ENCODE measurements at places on chromosomes 12 and 14.

DNA sequence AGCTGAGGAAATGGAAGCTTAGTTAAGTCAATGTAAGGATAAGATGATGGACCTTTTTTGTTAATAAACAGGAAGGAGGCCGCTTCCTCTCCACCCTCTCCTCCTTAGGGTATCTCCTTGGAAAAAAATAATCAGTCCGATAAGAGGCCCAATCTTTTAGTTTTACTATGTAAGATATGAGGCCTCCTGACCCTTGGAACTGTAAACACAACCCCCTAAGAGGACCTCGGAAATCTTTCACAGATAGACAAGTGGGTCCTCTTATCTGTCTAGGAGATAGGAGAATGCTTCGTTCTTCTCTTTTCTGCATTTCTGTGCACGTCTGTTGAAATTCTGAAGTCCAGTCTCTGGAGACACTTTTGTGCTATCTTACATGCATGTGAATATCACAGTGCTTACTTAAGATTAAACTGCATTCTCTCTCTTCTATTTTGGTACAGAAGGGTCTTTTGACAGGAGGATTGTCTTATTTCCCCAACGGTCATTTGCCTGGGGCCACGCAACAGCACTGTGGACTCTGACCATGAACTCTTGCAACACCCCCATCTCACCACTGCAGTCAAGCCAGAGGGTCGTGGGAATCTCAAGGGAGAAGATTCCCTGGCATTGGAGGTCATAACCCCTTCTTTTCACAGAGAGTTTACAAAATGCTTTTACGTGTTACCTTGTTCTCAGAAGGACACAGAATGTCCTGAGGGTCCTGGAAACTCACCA is 313.0 kb upstream of the RTL1 start:
- no peak for DNase-seq

- no peak for DNase-seq
Measured at GRCh38 chr12:41100572-41100971, 87.5 kb upstream of the PDZRN4 start.

DNA sequence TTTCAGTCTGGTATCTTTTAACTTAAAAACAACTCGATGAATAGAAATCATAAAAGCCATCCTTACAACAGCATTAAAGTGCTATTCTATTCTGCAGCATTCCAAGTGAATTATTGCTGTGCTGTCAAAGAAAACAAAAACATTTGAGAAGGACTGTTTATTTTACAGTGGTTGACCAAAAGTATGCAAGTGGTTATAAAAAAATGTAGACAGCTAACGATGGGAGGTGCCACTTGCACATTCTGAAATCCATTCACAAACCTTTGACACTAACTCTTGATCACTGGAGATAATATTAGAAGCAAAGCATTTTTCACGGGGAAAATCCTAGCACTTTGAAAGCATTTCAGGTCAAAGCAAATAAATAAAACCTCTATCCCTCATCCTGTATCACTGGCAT is 55.6 kb downstream of the HMGA2 start:
- no peak for DNase-seq

DNA sequence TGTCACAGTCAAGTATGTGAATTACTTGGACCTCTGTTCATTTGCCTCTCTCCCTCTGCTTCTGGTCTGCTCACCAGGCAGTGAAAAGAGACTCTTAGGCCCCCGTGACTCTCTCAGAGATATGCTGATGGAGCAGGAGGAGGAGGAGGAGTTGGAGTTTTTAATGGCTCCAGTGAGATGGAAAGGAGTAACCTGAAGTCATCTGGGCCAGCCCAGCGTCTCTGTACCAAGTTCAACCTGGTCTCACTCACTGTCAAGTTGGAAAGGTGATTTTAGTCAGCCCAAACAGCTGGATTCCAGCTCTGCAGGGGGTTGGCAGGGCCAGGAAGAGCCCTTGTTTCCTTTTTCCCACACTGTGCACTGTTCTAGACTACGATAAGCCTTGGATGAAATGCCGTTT is 48.6 kb downstream of the SH2B3 start:
- no peak for DNase-seq

- DNase-seq: no peak
Measured at GRCh38 chr12:15562263-15562662, 226.9 kb downstream of the EPS8 start.

- DNase-seq: no peak
Measured at GRCh38 chr12:96457191-96457930, 32.0 kb upstream of the CFAP54 start.

- peak; percentile 97 for DNase-seq
Measured at GRCh38 chr14:22561661-22562579, 27.1 kb downstream of the DAD1 start.

- no peak for DNase-seq
Measured at GRCh38 chr14:100394886-100395672, 71.9 kb downstream of the SLC25A47 start.

DNA sequence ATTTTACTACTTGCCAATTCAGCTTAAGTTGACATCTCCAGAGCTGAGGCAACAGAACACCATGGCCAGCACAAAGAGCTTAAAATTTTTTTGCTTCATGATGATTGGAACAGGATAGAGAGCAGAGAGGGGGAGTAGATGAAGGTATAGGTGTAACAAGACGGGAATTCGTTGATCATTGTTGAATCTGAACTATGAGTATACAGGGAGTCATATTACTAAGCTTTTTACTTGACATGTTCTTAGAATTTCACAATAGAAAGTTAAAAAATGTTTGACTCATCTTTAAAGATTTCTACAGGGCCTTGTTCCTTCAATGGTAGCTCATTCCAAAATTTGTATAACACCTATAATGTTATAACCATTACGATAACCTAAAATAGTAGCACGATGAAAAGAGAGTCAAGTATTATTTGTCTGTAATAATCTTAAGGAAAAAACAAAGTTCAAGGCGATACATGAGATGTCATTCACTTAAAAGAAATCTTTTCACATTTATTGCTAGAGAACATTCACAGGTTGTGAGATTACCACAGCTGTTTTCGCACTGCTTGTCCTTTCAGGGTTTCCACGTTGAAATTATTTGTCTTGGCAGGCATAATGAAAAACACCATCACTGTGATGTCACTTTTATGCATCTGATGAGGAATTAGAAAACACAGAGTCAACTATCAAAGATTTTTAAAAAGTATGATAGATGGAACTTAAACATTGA is 33.9 kb downstream of the SPX start:
- no peak for DNase-seq

DNA sequence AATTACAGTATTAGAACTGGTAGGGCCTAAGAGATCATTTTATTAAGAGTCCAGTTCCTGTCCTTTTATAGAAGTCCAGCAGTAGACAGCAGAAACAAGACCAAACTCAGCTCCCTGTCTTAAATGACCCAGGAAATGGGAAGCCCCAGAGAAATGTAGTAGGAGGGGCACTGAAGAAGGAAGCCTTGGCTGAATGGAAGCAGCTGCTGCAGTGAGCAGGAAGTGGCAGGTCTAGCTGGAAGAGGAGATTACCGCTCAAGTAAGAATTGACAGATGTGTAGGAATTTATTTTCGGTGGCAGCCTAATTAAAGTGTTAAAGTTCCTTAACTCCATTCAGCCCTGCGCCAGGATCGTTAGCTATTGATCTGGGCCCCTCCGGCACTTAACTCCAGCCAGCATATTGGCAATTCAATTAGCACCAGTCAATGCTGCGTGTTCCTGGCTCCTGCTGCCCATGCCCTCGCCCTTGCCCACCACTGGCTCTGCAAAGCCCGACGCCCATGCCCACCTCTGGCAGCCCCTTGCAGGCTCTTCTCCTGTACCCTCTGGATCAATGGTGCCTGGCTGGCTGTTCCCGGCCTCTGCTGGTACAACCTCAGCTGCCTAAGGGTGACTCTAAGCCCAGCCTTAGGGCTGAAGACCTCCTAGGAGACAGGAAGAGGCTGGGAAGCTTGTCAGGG is 21.1 kb downstream of the ZFHX2 start:
- peak; percentile 41 for DNase-seq

DNA sequence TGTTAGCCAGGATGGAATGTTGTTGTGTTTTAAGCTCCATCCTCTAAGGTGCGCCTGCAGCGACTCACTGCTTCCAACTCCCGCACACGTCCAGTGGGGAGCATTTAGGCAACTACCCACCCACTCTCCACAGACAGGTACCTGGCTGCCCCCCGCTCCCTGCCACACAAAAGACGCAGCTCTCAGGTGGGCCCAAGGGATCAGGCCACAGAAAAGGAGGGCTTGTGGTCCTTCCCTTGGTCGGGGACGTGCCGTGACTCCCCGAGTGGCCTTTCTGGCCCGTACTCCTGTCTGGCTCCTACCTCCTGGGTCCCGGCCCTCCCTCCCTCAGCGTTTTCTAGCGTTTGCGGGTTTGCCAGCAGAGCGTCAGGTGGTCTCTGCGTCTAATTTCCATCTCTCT is 16.2 kb downstream of the TEDC1 start:
- no peak for DNase-seq

- no peak for DNase-seq
Measured at GRCh38 chr12:57765003-57765697, 1.7 kb downstream of the CYP27B1 start.

DNA sequence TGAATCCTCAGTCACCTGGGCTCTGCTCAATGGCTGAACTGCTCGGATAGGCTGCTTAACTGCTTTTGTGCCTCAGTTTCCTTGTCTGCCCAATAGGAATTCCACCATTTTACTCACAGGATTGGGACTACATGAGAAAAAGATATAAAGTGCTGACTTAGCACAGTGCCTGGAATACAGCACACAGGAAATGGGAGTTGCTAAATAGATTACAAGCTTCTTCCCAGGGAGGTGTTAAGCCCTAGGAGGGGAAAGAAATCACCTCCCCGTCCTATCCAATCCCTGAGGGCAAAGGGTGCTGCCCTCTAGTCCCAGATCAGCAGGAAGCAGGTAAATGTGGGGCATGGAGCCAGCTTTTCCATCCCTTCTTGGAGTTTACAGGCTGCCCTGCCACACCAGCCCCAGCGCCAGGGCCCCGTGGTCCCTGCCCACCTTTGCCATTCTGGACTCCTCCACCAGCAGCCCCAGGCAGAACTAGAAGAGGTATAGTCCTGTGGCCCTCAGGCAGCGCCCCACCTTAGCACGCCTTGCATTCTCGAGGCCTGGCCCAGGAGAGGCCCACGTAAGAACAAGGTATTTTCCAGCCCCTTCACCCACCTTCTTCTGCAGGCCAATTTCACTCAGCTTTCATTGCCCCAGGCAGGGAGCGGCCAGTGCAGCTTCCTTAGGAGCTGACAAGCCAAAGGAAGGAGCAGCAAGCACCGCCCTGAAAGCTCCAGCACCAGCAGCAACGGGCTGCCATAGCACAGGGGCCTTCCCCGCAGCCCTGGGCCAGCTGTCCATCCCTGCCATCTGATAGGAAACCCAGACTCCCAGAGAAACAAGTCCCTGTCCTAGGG is 28.8 kb upstream of the RPLP0 start:
- DNase-seq: no peak

GRCh38 chr14:44370727-44371126 is 136.4 kb downstream of the FSCB start:
- no peak for DNase-seq

GRCh38 chr12:41248391-41248790 is 60.3 kb downstream of the PDZRN4 start:
- no peak for DNase-seq

- DNase-seq: no peak
Measured at GRCh38 chr14:55514819-55515490, 65.1 kb upstream of the KTN1 start.

DNA sequence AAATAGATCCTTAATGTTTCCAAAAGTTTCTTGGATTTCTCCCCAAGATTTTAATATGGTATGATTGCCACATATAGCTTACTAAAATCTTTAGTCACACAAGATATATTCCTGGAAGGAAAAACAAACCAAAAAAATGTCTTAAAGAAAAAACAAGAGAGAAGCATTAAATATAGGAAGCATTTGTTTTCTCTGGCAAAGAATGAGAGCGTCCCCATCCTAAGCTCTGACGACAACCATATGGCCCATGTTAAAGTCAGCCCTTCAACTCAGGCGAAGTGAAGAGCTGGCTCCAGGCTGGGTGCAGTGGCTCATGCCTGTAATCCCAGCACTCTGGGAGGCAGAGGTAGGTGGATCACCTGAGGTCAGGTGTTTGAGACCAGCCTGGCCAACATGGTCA is 35.6 kb downstream of the GCH1 start:
- DNase-seq: no peak

DNA sequence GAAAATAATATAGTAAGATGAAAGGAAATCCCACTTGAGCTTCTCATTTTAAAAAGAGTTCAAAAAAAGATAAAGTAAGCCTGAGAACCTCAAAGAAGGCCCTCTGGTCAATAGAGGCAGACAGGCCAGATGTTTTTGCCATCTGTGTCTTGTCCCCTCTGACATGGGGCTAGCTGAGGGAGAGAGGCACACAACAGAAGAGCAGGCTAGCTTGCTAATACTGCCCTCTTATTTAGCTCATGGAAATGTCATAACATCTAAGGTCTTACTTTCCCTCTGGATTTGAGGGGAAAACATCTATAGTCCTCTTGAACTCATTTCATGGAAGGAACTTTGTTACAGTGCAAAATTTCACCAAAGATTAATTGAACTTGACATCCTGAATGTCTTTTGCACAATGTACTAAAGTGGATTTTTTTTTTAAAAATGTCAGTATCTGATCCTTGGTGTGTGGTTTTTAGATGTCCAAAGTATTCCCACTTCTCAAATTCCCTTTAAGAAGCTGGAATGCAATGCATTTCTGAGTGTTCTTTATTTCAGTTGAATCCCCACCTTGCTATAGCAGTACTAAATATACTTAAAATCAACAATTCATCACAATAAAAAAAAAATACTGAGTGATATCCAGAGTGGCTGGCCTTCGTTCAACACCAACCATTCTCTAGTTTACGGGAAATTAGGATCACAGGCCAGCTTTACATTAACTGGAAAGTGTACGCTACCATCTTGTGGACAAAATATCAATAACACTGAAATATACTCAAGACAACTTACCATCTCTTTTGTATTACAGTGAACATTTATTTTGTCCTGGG is 176.7 kb downstream of the PAH start:
- DNase-seq: peak; percentile 3

DNA sequence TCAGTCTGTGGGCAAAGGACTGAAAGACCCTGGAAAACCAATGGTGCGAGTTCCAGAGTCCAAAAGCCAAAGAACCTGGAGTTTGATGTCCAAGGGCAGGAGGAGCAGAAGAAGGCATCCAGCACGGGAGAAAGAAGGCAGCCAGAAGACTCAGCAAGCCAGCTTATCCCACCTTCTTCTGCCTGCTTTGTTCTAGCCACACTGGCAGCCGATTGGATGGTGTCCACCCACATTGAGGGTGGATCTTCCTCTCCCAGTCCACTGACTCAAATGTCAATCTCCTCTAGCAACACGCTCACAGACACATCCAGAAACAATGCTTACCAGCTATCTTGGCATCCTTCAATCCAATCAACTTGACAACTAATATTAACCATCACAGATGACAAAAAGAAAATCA is 57.2 kb upstream of the CAPRIN2 start:
- no peak for DNase-seq

DNA sequence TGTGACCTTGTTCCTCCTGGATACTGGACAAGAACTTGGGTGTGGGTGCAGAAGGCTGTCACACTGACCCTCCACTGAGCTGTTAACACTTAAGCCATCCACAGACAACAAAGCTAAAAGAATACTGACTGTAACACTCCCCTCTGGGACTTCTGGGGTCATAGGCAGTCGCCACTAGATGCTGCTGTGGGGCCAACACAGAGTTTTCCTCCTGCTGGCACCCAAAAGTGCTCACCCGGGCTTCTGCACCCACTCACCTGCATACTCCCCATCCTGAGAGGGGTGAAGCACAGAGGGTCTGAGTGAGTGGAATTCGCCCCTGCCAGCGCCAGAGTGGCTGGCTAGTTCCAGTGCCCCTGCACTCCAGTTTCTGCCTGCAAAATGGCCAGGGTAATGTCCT is 422.4 kb upstream of the LMO3 start:
- no peak for DNase-seq

GRCh38 chr12:6167327-6168280 is 32.6 kb upstream of the CD9 start:
- no peak for DNase-seq

- no peak for DNase-seq
Measured at GRCh38 chr14:25488961-25489360, 439.0 kb upstream of the STXBP6 start.
